ENCODE measurements at places on chromosomes 1 and 21.

- DNase-seq: no peak
These were observed 50.2 kb downstream of the LAMC2 start for GRCh38 chr1:183236158-183236725.

DNA sequence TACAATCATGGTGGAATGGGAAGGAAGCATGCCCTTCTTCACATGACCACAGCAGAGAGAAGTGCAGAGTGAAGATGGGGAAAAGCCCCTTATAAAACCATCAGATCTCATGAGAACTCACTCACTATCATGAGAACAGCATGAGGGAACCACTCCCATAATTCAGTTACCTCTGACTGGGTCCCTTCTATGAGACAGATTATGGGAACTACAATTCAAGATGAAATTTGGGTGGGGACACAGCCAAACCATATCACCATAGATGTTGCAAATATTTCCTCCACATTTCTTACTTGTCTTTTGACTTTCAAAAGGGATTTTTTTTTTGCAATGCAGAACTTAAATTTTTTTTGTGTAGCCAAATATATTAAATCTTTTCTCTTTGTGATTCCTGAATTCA, 14.8 kb downstream of the SH3BGR start:
- DNase-seq: no peak

DNA sequence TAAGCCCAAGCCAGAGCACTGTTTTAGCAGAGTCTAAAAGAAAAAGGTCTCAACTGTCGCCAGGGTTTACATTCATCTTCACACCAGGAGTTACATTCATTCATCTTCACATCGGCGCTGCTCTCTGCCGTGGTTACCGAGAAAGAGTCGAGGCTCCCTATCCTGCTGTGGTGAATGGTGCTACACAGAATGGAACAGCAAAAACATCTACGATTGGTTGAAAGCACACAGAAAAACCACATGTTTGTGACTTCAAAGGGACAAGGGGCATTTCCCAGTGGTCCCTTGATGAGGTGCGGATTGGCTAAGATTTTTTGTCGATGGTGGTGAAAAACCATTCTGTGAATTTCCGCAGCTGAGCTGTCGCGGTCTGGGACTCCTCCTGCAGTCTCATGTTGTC, 231.1 kb downstream of the SIPA1L2 start:
- no peak for DNase-seq

- DNase-seq: no peak
These were observed 98.1 kb downstream of the ADSS2 start for GRCh38 chr1:244353551-244354091.
